ENCODE measurements at places on chromosomes 1 and 21.

DNA sequence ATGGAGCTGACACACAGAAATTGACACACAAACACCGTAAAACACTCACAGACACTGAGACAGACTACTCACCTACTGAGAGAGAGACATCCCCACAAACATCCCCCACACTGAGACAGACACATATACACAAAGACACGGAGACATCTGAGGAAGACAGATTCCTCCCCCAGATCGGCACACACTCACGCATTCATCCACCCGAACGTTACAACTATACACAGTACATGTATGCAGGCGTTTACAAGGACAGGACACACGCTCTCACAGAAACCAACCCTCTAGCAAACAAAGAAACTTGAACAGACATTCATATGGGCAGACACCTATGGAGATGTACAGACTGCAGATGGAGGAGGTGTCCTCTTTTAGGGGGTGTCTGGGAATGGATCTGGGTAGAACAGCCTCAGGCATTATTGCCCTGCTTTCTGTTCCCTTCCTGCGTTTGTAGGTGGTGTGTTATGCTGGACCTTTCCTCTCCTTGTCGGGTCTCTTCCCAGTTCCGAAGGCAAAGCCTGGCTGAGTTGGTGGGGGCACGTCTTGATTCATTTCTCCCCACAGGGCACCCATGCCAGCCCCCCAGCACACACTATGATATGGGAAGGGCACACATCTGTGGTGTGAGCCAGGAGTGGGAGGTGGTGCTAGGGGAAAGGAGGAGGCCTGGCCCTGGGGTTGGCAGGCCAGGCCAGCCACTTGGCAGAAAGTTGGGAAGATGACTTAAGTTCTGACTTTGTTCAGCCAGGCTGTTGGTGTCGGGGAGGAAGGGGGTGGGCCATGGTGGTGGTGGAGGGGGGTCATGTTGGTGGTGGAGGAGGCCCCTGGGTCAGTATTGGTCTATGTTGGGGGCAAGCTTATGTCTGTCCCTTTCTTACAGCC, 1.5 kb downstream of the KIRREL1 start:
- no peak for DNase-seq

- DNase-seq: no peak
These were observed 16.8 kb upstream of the POFUT2 start for GRCh38 chr21:45304476-45304830.

DNA sequence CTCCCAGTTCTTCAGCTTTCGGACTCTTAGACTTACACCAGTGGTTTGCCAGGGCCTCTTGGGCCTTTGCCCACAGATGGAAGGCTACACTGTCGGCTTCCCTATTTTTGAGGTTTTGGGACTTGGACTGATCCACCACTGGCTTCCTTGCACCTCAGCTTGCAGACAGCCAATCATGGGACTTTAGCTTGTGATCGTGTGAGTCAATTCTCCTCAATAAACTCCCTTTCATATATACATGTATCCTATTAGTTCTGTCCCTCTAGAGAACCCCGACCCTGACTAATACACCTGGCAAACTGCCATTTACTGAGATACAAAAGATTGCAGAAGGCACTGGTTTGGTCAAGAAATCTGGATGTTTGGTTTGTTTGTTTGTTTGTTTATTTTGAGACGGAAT, 6.4 kb upstream of the RAB4A start:
- DNase-seq: no peak

DNA sequence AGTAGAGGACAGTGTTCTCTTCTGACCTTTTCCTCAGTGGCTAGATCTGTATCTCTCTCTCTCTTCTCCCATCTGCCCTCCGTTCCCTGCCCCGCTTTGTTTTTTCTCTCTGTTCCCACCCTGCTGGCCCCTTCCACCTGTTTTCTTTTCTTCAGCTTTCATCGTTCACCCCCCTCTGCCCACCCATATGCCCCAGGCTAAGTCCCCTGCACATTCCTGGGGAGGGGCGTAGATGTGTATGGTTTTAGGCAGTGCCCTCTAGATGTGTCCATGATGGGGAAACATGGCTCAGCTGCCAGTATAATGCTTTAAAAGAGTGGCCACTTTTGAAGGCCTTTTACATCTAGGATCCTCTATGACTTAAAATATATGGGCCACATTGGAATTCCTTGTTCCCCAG, 13.6 kb downstream of the S100A11 start:
- no peak for DNase-seq

DNA sequence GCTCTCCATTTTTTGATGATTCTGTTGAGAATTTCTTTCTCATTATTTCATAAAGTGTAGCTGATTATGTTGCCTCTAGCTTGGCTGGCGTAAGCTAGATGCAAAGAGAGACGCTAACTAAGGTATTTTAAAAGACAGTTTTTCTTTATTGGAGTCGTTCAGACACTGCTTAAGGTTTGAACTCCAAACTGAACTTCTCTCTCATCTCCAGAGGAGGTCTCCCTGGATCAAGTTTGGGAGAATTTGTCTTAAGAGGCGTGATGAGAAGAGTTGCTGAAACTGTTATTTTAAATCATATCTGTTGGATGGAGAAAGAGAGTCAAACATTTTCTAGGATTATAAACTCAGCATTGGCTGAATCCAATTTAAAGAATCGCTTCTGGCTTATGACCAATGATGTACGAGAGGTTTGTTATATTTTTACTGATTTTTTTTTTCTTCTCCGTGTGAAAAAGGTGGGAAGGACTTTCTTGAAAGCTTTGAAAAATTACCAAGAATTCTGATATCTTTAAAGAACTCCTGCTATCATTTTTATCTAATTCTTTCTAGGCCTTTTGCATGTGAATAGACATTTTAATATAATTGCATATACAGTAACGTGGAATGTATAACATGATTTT, 34.0 kb downstream of the MAP3K7CL start:
- DNase-seq: no peak

DNA sequence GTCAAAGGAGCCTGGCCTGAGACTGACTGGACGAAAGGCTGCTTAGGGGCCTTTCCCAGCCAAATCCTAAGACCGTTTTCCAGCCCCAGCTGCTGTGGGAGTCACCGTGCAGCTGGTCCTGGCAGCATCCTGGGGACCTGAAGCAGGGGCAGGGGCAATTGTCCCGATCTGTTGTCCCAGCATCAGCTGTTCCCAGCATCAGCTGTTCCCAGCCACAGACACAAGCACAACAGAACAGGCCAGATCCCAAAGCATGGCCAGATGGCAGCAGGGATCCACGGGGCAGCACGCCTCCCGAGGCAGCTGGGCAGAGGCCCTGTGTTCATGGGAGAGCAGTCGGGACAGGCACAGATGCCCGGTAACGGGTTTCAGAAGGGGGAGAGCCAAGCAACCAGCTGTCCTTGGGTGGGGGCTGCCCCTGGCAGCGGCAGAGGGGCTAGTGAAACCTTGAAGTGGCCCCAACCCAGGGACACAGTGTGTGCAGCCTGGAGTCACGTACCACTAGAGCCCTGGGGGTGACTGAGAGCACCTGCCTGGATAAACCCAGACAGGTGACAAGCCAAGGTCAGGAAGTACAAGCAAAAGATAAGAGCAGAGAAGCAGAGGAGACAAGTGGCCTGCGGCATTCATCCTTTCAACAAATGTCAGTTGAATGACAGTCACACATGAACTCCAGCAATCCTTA, 13.3 kb downstream of the CELA2B start:
- DNase-seq: no peak

GRCh38 chr1:234960722-234961455, 167.7 kb downstream of the TOMM20 start:
- no peak for DNase-seq

- DNase-seq: no peak
These were observed 140.2 kb upstream of the SGIP1 start for GRCh38 chr1:66393586-66394287.

GRCh38 chr1:201414051-201414738, 7.3 kb downstream of the TNNI1 start:
- no peak for DNase-seq

DNA sequence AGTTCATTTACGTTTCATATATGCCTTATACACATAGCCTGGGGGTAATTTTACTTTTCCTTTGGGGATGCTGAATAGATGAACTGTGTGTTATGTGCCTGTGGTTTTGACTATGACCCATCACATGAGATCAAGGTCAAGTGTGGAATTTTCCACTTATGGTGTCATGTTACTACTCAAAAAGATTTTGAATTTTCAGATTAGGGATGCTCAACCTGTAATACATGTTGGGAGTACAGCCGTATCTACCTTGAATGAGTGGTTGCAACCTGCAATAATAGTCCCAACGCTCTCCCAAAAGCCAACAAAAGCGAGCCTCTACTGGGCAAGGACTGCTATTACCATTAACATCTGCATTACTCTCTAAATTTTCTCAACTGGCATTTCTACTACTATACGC, 68.5 kb upstream of the SDC3 start:
- no peak for DNase-seq

- no peak for DNase-seq
These were observed 23.0 kb upstream of the TMEM52 start for GRCh38 chr1:1941868-1942752.
